GM12891 (cell line): ENCODE measurements at places on chromosomes 6 and 20.
A peak's percentile ranks its signal among the peaks of the same experiment; 100 is the strongest.

- no peak for DNase-seq
Measured at GRCh38 chr20:48201885-48202284, 416.6 kb upstream of the SULF2 start.

- peak; percentile 41 for DNase-seq
Measured at GRCh38 chr6:6826095-6826901, 237.8 kb downstream of the LY86 start.

DNA sequence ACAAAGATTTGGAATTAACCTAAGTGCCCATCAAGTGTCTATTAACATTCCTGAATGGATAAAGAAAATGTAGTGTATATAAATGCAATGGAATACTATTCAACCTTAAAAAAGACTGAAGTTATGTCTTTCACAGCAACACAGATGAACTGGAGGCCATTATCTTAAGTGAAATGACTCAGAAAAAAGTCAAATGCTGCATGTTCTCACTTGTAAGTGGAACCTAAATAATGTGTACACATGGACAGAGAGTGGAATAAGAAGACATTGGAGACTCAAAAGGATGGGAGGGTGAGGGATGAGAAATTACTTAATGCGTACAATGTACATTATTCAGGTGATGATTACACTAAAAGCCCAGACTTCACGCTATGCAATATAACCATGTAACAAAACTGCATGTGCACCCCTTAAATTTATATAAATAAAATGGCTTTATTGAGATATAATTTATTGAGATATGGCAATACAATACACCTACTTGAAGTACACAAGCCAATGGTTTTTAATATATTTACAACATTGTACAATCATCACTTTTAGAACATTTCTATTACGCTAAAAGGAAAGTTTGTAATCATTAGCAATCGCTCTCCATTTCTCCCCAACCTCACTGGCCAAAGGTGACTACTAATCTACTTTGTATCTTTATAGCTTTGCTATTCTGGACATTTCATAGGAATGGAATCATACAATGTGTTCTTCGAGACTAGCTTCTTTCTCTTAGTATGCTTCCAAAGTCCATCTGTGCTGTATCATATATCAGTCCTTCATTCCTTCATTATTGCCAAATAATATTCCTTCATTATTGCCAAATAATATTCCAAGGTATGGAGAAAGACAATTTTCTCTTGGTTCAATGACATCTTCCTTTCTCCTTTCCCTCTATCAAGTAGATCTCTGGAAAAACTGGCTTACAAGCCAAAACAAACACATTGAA lies 5.8 kb downstream of the STX7 start:
- no peak for DNase-seq

DNA sequence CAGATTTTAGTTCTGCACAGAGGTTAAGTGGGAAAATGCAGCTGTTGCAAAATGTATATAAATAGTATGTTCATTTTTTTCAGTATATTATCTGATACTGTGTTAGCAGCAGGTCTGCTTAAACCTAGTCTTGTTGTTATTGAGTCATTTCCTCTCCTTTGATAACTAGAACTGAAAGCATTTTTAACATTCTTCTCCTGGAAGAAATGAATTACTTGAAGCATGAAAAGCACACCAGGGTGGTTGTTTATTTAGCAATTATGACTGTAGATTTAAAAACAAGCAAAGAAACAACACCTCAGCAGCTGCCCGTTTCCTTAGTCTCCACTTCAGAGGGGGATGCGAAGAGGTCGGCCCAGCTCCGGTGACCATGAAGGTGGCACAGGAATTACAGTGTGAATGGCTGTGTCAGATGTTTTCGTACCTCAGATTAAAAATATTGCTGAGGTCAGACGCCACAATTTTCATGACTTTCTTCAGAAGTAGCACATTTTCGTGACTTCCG lies 53.5 kb downstream of the GOPC start:
- DNase-seq, result no peak

DNA sequence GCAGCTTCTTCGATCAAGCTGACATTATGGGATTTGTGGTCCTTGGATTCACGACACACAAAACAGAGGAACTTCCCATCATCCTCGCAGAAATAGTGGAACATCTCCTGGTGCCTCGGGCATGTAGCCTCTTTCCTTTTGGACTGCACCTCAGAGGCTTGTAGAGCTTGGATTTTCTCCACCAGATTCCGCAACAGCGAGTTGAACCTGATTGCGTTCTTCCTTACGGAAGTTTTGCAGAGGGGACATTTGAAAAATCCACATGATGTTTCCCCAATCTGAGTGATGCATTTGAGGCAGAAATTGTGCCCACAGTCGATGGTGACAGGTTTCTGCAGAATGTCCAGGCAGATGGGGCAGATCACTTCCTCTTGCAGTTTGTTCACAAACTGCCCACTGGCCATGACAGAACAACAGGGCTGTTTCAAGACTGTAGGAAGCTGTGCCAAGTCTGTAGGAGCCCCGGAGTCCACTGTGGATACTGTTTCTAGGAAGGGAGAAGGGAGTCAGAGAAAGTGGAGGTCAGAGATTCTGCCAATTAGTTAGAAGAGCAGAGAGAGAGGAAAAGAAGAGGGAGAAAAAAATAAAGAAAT lies 392 bp downstream of the TRIM31 start:
- DNase-seq, result no peak

GRCh38 chr20:63290677-63291472 lies 2.1 kb upstream of the COL20A1 start:
- DNase-seq, result peak; percentile 92

- DNase-seq, result no peak
Measured at GRCh38 chr6:137417396-137417795, 76.8 kb downstream of the OLIG3 start.

- no peak for DNase-seq
Measured at GRCh38 chr6:85157311-85157710, 292.6 kb upstream of the NT5E start.

DNA sequence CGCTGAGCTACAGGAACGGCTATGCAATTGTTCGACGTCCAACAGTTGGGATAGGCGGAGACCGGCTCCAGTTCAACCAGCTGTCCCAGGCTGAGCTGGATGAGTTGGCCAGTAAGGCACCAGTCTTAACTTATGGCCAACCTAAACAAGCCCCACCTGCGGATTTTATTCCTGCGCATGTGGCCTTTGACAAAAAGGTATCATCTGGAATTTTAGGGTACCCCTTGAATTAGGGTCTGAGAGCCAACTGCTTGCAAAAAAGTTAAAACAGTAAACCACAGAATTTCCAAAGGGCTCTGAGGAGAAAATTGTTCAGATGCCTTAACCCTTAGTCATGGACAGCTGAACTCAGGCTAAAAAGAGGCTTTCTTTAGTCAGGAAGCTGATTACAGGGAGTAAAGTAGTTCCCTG lies 3.8 kb downstream of the EFHC1 start:
- no peak for DNase-seq

DNA sequence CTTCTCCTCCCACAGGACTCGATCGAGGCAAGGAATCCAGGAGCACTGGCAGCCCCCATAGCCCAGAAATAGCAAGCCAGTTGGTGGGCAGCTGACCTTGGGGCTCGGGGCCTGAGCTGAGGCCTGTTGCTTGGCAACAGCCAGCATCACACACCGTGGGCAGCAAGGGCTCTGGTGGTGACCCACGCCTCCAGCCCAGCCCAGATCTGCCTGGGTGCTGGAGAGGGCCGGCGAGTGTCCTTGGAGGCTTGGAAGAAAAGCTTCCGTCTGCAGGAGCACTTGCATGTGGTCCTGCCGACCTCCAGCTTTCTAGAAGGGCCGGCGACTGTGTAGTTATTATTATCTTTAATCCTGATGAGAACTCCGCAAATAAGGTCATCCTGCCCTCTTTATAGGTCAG lies 67.3 kb downstream of the STK35 start:
- no peak for DNase-seq

DNA sequence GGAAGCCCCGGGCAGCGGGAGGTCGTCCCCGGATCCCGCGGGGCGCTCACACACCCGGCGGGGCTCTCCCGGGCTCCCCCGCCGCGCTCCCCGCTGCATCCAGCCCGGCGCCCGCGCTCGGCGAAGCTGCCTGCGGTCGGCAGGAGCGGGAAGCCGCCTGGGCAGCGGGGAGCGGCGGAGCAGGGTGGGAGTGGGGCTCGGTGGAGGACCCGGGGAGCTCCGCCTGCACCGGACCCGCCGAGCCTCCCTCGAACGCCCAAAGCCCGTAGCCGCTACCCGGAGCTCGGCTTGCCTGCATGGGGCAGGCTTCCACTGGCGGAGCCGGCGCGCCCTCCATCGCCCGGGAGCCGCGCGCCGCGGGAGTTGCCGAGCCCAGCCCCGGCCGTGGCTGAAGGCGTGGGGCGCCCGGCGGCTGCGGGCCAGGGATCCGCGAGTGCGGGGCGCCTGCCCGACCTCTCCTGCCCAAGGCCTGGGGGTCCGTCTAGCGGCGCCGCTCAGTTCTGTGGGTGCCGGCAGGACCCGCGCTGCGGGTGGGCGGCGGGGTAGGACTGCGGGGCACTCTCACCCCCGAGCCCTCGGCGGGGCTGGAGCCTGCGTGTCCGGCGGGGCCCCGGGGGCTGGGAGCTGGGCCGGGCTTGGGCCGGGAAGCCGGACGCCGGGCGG lies 671 bp downstream of the CDH4 start:
- DNase-seq, result no peak

GRCh38 chr20:57991211-57991881 lies 237.1 kb downstream of the ANKRD60 start:
- DNase-seq, result no peak

DNA sequence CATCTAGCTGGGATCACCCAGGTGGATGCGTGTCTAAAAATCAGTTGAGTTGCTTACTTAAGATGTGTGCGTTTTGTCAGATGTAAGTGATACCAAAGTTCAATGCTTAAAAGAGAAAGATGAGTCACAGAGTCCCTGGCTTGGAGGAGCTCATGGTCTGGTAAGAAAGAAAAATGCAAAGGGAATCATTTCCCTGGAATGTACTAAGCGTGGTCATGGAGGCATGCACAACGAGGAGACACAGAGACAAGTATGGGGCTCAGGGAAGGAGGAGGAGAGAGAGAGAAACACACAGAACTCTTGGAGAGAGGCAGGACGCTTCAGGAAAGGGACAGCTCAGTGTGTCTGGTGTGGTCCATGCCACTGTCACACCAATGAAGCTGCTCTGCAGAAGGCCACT lies 186.9 kb upstream of the GMDS start:
- DNase-seq, result no peak

DNA sequence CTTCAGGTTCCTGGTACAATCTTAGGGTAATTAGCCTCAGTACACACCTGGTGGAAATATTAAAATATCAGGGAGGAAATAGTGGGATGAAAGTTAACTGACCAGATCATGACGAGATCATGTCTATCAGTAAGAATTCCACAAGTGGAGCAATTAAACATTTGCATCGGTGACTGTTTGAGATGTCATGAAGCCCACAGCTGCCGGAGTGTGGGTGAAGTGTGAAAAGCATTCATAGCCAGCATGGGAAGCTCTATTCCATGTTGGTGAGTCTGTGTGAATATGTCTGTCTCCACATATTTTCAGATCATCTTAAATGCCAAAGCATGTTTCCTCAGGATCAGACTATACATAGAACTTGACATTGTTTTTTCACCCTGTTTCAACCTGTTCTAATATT lies 142.8 kb downstream of the IPCEF1 start:
- no peak for DNase-seq

DNA sequence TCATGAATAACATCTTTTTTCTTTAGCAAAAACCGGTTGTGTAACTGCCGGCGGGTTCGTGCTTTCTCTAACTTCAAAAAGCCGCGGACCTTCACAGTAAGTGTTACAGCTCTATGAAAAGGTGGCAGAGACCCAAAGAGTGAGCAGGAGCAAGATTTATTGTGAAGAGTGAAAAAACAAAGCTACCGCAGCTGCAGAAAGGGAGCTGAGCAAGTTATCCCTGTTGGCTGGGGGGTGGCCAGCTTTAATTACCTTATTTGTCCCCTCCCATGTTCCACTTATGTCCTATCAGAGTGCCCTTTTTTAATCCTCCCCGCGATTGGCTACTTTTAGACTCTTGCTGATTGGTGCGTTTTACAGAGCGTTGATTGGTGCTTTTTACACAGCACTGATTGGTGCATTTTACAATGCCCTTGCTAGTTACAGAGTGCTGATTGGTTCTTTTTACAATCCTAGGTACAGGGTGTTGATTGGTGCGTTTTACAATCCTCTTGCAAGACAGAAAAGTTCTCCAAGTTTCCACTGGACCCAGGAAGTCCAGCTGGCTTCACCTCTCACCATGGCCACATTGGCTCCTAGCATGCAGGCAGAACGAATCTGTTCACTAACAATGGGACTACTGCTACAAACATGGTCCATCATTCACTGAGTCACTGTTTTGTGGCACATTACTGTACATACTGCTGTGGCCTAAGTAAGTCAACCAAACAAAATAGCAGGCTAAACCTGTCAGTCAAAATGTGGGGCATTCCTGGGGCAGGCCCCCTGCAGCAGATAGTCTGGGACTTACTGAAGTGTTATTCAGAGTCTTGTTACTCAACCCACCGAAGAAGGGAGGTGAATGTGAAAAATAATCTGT lies 52.8 kb downstream of the MYLIP start:
- no peak for DNase-seq

DNA sequence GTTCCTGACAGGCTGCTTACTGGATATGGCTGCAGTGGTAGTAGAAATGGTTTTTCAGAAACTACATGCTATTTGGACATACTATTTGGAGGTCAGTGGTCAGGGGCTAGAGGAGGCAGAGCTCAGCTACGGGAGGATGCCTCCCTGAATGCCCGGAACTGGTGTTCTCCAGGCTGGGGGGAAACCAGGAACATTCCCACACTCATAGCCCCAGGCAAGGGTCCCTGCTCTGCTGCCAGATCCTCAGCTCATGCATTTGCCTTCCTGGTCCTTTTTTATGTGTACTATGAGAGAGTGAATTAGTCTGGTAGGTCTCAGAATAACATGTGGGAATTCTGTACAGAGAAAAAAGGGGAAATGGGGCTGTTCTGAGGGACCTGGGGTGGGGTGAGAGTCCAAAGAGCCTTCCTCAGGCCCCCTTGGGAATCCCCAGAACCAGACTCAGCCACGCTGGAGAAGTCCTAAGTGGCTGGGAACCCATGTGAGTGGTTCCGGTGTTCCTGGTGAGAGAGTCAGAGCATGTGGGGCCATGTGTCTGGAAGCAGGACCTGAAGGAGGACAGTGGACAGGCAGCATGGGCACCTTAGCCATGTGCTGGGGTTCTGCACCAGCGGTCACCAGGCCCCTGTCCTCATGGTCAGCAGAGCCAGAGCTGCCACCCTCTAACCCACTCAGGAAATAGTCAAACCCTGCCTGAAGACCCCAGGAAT lies 58.0 kb upstream of the MYL9 start:
- DNase-seq, result no peak

- DNase-seq, result no peak
Measured at GRCh38 chr6:134254118-134254517, 63.8 kb downstream of the SGK1 start.

GRCh38 chr6:154356113-154356512 lies 490 bp downstream of the IPCEF1 start:
- DNase-seq, result no peak

DNA sequence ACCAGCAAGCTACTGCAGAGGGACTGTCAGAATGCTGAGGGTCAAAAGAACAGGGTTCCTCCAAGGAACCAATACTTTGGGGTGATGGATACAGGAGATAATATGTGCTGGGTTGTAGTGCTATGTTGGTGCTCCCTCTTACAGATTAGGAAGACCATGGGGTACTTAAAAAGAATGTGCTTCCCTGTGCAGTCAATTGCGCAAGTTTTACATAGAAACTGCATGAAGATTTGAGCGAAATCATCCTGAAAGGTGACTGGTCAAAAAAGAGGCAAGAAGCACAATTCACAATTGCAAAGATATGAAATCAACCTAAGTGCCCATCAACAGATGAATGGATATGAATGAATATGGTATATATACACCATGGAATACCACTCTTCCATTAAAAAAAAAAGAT lies 33.9 kb downstream of the GABRR1 start:
- DNase-seq, result no peak

GRCh38 chr6:33118525-33119123 lies 42.8 kb downstream of the HLA-DPB1 start:
- DNase-seq, result no peak
